ENCODE measurements at places on chromosomes 4 and X.

DNA sequence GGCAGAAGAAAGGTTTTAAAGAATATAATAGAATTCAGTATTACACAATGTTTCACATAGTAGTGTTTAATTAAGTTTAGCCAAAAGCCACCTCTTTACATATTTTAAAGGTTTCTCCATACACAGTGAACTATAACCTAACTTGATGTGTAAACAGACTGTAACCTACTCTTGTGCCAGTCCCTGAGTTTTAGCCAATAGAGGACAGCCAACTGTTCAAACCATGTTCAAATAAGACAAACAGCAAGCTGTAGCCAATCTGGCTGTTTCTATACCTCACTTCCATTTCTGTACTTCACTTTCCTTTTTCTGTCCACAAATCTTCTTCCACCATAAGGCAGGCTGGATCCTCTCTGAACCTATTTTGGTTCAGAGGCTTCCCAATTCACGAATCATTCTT, 65.2 kb downstream of the TEX13C start:
- no peak for DNase-seq

- no peak for DNase-seq
These were observed 131.8 kb downstream of the ENOX2 start for GRCh38 chrX:130771230-130771629.

DNA sequence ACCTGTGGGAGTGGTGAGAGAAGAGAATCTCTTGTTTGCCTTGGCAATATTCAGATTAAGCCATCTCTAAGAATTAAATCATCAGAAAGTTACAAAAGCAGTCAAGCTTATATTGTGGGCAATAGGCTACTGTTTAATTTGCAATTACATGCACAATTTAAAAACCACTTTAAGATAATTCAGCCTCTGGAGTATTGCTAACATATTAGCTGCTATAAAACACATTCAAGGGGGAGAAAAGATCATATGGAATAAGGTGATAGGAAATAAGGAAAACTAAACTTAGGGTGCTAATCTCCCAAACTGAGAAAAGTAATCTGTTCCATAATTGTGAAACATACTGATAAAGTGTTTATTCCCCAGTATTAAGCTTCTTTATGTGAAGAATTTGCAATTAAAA, 103.9 kb downstream of the ARAP2 start:
- no peak for DNase-seq

GRCh38 chr4:116561768-116562167, 523.6 kb downstream of the TRAM1L1 start:
- DNase-seq = no peak

- no peak for DNase-seq
These were observed 245.1 kb upstream of the SLC7A11 start for GRCh38 chr4:138487230-138487629.

GRCh38 chrX:140273921-140274320, 230.9 kb downstream of the SOX3 start:
- no peak for DNase-seq

- DNase-seq = no peak
These were observed 10.5 kb downstream of the ANTXR2 start for GRCh38 chr4:80062527-80062926.
